ENCODE measurements at places on chromosomes 6 and 20.

GRCh38 chr6:142648036-142648451 lies 296.9 kb downstream of the HIVEP2 start:
- H3K27ac ChIP-seq, result no peak overlapping the region
- no peaks in the 10 kb centered on the region for H3K4me1 ChIP-seq
- H3K27me3 ChIP-seq, result no peaks in the 10 kb centered on the region
- DNase-seq, result no peak
- no peak overlapping the region for H3K4me3 ChIP-seq

GRCh38 chr6:170388113-170388512 lies 81.6 kb downstream of the FAM120B start:
- no peaks in the 10 kb centered on the region for H3K27me3 ChIP-seq
- H3K27ac ChIP-seq, result no peak overlapping the region
- no peak for DNase-seq
- H3K36me3 ChIP-seq, result peaks cover 37% of the 10 kb centered on the region
- no peaks in the 10 kb centered on the region for H3K4me1 ChIP-seq

GRCh38 chr6:102736941-102737368 lies 1343.4 kb downstream of the GRIK2 start:
- H3K4me3 ChIP-seq, result no peak overlapping the region
- H3K27ac ChIP-seq, result no peak overlapping the region
- DNase-seq, result no peak
- H3K27me3 ChIP-seq, result no peaks in the 10 kb centered on the region

DNA sequence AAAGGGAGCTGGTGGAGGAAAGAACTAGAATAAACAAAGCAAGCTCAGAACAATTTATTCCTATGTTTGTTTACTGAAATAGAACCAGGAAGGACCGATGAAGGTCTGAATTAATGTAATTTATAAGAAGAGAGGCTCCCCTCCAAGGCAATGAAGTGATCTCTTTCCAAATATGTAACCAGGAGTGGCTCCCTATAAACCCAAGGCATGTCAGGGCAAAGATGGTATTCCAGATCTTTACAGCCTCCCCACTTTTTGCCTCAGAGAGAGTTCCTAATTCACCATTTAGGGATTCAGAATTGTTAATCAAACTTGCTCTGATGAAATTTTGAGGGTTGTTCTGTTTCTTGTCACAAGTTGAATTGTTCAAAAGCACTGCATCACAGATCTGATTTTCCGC lies 88.8 kb downstream of the HDGFL1 start:
- no peaks in the 10 kb centered on the region for H3K4me1 ChIP-seq
- no peak overlapping the region for H3K27ac ChIP-seq
- DNase-seq, result no peak
- H3K27me3 ChIP-seq, result no peaks in the 10 kb centered on the region
- no peak overlapping the region for H3K4me3 ChIP-seq

Data from CD4-positive, alpha-beta T cell (primary cell).